ENCODE measurements at places on chromosomes 2 and 18.

DNA sequence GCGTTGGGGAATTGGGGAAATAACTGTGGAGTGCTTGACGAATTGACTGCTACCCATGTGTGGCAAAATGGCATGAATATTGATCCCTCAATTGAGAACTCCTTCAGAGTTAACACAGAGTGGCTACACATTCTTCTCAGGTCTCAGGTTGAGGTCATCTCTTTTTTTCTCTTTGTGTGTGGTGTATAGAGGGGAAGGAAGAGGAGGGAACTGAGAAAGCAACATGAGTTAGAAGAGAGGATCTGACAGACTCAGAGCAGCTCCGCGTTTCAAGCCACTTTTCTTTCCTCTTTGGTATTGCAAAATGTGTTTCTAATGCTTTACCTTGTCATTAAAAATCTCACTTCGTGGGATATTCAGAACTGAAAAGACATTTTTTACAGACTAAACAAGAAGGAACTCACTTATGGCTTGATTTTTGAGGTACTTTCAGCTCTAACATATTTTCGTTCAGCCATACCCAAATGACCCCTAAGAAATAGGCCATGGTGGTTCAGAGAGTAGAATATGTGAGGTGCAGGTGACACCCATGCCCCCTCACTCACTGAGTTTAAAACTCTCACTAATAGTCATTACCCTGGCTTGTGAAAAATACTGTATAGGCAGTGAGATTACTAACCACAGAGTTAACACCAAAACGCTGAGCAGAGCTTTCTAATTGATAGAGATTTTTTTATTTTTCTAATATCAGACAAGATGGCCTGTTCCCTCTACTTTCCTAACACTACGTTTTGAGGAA lies 22.5 kb downstream of the STAT4 start:
- DNase-seq, result no peak

DNA sequence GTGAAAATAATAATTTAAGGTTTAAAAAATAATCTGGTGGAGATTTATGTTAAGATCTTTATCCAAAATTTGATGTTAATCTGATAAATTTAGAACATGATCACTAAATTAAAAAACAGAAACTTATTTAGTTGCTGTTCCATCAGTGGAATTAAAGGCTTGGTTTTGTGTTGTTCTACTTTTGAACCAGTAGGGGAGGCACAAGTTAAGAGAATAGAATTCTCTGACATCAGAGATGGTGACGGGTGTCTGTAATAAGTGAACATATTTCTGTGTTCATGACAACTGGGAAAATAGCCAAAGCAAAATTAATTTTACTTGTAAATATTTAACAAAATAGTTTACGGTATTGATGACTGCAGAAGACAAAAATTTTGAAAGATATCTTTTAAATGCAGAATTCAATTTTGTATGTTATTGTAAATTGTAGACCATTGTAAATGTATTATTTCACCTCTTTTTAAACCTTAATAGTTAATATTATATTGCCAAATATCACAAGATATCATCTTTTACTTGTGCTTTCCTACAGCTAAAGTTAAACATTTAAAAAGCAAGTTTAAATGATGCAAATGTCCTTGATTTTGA lies 106.0 kb downstream of the UBR3 start:
- peak; percentile 70 for DNase-seq

DNA sequence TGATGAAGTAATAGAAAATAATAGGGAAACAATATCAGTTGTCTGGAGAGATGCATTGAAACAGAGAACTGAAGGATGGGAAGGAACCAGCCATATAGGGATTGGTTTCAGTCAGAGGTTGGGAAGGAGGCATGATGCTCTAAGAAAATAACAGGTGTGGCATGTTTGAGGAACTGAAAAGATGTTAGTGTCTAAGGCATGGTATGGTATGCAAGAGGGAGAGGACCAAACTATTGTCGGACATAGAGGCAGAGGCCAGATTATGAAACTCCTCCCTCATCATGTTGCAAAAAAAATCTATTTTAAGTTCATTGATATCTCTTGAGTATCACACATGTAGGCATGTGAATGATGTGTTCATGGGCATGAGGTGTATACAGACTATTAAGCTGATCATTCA lies 48.9 kb upstream of the EMILIN2 start:
- DNase-seq, result no peak

DNA sequence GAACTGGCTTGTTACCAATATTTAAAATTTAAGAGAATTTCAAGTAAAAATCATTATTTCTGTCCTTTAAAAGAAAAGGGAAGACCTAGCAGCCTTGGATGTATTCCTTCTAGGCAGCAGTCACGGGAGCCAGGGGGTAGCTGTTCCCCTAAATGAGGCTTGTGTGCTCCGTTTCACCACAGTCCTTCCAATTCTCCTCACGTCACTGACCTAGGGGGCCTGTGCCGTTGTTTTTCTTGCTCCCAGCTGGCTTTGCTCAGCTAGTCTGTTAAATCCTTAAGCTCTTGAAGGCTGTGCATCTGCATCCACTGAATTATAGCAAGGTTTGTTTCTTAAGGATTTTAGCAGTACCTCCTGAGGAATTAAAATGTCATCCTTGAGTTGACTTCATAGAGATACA lies 9.9 kb downstream of the KLHL23 start:
- no peak for DNase-seq

- DNase-seq, result no peak
Measured at GRCh38 chr2:231330311-231330710, 65.2 kb upstream of the B3GNT7 start.

DNA sequence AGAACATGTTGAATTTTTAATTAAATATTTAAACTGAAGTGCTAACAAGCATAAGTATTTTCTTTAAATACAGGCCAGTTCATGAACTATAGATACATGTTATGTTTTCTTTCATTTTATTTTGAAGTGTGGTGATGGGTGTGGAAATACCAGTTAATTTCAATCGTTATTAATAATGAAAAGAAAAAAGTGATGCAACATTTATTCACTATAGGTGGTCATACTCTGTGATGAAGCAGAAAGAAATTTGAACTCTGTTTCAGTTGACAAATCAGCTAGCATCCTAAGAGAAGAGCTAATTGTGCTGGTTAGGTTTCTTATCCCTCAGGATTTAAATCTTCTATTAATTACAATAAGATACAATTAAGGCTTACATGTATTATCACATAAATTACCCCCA lies 795.1 kb upstream of the DDX18 start:
- DNase-seq, result no peak

DNA sequence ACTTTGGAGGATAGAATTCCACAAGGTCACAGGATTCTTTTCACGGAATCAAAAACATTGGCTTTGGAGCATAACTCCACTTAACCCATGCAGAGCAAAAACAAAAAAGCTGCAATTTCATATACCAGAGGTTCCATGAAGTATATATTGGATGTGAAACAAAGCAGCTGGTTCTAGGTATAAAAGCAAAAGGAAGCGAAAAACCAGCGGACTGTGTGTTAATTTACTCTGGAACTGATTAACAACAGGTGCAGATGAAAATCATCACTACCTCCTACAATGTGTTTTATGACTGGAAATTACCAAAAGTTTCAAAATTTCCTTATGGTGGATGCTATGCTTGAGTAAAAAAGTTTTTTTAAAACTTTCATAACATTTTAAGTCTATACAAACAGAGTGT lies 54.4 kb upstream of the LINC00305 start:
- no peak for DNase-seq

- DNase-seq, result no peak
Measured at GRCh38 chr2:210895132-210895531, 338.7 kb downstream of the CPS1 start.

DNA sequence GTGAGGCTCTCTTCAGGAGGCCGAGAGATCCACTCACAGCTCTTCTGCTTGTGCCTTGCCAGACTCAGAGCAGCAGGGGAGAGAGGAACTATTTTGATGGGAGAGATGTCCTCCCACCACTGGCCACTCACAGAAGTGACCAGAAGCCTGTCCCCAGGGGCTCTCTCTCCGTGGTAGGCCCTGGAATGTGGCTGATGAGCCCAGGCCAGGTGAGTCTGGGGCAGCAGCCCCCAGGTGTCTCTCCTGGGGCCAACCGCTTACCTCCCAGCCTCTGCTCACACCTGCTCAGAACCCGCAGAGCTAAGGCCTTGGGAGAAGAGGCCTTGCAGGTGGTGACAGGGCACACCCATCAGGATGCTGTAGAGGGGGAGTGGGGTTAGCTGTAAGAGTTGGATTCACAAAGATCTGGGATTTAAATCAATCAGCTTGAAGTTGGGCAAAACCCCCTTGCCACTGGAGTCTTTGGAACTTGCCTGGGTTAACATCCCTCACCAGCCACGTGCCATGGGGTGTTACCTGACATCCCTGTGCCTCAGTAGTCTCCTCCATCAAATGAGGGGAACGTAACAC lies 29.1 kb upstream of the ASB18 start:
- no peak for DNase-seq

GRCh38 chr2:163182764-163183354 lies 344.3 kb upstream of the KCNH7 start:
- DNase-seq, result peak; percentile 62

- DNase-seq, result peak; percentile 82
Measured at GRCh38 chr2:20223407-20224163, 1.3 kb downstream of the SDC1 start.

- peak; percentile 60 for DNase-seq
Measured at GRCh38 chr2:237693291-237693994, 66.1 kb downstream of the LRRFIP1 start.

- peak; percentile 52 for DNase-seq
Measured at GRCh38 chr2:64700133-64700809, 46.6 kb upstream of the SERTAD2 start.

GRCh38 chr18:62771494-62772270 lies 56.3 kb downstream of the PHLPP1 start:
- no peak for DNase-seq

DNA sequence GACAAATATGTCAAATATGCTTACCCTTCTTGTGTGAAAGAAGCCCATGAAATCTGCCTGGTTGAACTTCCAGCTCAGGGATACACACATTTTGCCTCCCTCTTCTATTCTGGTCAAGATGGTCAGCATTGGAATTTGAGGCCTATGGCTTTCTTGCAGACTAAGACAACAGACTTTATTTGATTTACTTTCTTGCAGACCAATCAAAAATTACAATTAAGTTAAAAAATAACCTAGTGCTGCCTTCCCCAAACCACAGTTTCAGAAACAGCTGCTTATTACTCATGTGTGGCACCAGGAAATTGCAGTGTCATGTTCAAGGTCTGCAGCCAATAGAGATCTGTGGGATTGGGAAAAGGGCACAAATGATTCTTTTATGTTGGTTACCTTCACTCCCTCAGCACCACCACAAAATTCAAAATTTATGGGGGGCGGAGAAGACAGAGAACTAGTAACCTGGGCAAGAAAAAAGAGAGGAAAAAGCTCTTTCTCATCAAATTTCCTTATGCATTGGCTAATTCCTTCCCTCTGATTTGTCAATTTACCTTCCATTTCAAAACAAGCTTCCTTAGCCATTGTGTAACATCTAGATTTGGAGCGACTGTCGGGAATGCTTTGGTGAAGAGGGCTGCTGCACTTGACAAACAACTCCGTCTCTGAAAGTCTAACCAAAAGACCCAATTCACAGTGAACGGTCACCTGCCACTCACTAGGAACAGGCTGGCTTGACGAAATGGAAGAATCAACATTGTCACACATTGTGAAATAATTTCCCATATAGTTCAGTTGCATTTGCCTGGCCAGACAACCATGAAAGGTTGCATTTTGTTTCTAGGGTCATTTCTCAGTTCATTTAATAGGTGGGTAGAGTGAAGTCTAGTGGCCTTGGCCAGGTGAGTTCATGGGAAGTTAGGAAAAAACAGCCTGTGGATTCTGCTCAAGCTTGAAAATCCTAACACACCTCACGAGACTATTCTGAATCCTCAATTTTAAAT lies 100.4 kb upstream of the FZD5 start:
- DNase-seq, result peak; percentile 57

DNA sequence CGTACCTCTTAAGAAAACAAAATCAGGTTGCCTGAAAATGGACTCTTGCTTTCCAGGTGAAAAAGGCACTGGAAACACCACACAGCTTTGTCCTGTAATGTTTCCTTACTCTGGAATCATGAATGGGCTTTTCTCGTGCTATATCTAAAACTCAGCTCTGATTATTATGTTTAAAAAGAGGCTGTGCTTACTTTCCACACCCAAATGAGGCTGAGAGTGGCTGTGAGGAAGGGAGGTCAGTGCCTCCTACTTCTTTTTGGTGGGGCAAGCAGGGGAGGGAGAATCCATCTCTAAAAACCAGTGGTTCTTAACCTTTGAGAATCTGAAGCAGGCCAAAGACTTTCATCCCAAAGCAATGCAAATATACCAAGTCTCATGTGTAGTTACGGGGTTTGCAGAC lies 148.6 kb downstream of the FAM210A start:
- no peak for DNase-seq

DNA sequence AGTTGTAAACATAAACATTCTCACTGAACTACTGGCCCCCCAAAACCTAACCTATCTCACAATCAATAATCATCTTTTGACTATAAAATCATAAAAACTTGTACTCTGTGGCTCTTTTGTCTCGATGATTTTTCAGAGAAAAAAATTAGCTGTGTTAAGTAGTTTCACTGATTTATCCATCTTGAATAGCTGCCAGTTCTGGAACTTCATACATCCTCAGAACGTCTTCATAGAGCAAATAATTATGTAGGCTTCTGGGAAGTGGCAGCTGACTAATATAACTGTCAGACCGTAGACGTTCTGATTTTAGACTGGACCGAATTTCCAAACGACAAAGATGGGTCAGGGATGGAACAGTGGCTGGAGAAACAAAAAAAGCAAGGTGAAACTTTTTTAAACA lies 97.3 kb upstream of the CHAC2 start:
- no peak for DNase-seq

DNA sequence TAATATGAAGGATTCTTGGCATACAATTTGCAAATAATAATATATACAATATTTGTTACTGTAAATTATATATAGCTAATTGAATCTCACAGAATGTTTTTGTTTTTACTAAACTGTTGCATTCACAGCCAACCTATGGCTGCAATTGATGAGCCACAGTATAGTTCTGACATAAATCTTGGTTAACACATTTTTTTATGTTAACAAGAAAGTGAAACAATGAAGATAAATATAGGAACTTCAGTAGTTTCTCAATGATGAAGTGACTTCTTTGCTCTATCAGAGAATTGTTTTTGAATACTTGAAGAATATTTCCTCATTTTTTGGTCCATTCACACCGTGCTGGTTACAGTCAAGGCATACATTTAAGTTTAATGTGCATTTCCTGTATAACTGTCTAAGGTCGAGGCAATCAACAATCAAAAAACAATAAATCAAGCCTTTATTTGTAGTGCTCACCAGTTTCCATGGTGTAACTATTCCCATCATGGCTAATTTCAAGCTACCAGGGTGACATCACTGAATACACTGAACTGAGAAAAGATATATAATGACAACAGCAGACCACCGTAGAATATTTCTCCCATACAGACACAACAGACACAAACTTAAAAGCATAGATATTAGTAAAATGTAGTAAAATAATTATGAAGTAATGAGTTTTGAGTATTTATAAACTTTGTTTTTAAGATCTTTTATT lies 12.9 kb upstream of the ETAA1 start:
- no peak for DNase-seq

DNA sequence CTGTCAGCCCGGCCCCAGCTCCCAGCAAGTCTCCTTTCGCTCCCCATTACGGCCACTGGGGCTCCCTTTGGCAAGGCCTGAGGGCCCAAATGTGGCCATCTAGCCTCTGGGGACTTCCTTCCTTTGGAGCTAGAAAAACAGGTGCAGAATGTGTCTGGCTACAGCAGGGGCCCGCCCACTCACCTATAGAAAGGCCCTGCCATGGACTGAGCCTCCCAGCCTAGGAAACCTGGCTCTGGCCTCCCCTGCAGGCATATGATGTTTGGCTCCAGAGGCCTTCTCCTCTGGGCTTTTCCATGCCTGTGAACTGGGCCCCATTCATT lies 55.3 kb upstream of the ALPP start:
- DNase-seq, result no peak

- no peak for DNase-seq
Measured at GRCh38 chr2:113091231-113091896, 23.6 kb downstream of the IL1F10 start.
